ENCODE measurements at places on chromosomes 5 and 9.

- no peak for DNase-seq
Measured at GRCh38 chr5:123881759-123882244, 369.8 kb downstream of the CSNK1G3 start.

- DNase-seq, result no peak
Measured at GRCh38 chr5:80930940-80931339, 29.2 kb upstream of the RASGRF2 start.

- DNase-seq, result no peak
Measured at GRCh38 chr9:135869909-135870308, 37.4 kb downstream of the CAMSAP1 start.

- DNase-seq, result no peak
Measured at GRCh38 chr5:17314907-17315471, 97.6 kb downstream of the BASP1 start.

DNA sequence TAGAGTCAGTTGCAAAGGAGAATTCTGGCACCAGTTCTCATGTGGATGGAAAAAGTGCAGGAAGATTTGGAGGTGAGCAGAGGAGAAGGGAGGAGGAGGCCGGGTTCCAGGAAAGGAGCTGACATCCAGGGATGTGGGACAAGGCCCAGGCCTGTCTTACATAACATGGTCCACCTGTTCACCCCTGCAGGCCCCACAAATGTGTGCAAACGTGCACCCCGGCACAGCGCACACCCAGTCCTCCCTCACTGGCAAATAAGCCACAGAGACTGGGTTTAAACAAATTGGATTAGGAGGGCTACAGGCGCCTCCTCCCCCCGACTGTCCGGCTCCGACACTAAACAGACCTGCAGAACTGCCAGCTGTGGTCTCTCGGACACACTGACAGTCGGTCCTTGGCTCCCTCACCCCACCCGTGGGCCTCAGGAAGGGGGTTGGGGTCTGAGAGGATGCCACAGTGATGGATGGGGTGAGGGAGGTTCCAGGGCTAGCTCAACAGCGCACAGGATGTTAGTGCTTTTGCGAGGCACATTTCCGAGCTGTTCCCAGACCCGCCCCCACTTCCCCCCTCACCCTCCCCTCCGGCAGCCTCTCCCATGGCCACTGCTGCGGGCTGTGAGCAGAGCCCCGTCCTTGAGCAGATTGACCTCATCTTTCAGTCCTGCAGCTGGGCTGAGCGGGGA is 43.4 kb upstream of the IL17B start:
- DNase-seq, result no peak

- no peak for DNase-seq
Measured at GRCh38 chr5:160187091-160187490, 42.2 kb upstream of the FABP6 start.

DNA sequence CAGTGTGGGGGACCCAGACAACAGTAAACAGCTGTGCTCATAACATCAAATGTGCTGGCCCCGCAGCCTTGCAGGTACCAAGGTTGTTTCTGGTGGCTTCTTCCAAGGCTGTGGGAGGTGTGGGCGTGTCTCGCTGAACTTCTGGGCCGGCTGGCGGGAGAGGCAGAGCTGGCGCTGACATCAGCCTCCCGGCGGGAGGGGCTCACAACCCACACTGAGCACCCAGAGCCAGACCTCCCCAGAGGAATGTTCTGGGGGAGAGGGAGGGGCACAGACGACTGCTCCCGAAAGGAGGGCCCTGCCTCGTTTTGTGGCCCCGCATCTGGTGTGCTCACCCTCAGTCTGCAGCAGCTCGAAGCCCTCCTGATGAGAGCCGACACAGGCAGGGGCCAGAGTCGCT is 6.9 kb upstream of the SLC12A7 start:
- DNase-seq, result no peak
